ENCODE measurements at places on chromosomes 1 and 21.
A peak's percentile ranks its signal among the peaks of the same experiment; 100 is the strongest.

- DNase-seq, result no peak
Observed at GRCh38 chr1:218412171-218412570, 67.0 kb downstream of the TGFB2 start.

DNA sequence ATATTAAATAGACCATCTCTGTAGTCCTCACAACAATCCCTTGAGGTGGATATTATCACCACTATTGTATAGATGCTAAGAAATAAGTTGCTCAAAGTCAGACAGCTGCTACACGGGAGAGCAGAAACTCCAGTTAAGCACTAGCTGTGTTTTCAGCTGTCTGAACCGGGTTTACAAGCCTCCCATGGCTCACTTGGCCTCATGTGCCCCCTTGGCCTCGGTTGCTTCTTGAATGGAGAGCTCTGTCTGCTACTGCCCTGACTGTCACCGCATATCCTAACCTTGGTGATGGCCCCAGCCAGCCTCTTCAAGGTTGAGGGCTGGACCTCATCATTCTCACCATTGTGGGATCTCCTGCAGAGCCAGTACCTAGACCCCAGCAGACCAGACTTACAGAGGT, 123.4 kb downstream of the AK5 start:
- DNase-seq, result no peak

DNA sequence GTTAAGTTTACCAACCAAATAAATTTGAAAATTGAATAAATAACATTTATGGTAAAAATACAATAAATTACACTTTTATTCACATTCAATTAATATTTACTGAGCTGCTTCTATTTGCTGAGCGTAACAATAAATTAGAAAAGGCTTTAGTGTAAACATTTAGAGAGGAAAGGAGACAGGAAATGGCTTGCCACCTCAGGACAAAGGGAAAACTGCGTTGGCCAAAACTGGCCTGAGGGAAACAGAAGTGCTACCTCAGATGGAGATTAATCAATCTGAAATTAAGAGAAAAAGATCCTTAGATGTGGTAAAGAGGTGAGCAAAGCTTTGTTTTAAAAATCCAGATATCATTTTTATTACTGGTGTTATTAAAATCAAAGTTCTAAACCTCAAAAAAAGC, 128.0 kb downstream of the SLC44A5 start:
- DNase-seq, result no peak

GRCh38 chr21:24890021-24890420, 717.3 kb downstream of the MRPL39 start:
- DNase-seq, result no peak

DNA sequence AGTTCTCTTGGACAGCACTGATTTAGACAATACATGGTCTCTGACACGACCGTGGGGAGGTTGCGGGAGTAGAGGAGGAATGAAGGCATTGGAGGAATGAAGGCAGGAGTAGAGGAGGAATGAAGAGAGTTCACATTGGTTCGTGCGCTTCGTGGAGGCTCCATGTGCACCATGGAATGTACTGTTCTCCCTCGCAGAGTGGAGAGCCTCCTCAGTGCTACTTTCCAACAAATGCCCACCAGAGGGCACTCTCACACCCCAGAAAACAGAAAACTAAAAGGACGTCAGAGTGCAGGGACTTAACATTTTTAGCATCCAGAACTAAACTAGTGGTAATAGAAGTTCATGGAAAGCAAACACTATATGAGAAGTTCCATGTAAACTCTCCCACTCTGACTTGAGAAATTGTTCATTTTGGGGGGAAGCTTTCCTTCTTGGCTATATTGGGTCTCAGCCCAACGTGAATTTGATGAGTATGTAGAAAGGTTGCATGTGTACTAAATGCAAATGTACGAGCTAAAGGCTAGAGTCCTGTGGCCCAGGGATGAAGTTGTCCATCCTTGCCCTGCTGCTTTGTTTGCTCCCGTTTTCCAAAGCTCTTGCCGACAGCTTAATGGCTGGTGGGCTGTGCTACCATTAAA, 211.6 kb downstream of the LMX1A start:
- DNase-seq, result no peak

GRCh38 chr1:145960468-145961108, 2.8 kb upstream of the LIX1L start:
- DNase-seq, result peak; percentile 91

DNA sequence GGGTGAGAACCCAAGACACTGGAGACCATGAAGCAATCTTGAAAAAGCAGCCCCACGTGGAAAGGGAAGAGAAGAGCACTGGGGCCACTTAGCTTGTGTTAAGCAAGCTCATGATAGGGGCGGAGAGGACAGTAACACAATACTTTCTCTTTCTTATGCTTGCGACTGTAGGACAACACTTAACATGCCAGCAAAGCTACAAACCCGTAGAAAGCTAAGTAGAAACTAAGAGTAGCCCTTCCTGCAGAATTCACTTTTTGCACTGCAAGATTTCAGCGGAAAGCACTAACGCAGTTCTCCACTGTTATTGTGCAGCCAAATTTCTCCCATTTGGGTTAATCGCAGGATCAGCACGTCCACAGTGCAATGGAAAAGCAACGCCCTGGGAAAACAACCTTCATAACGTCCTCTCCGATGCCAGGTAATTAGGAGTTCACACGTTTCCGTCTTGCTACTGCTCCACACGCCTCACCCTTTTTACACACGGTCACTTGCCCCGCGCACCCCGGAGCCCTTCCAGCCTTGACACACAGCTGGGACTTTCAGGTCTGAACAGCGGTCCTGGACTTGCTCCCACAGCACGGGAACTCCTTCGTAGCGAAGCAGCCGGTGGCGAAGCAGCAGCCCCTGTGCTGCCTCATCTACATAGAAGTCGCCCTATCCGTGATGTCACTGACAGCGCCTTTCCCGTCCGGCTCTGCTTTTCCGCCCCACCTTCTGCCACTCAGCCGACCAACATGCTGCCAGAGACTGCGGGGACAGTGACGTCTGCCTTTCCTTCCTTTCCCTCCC, 148.6 kb downstream of the PPIAL4G start:
- peak; percentile 85 for DNase-seq

GRCh38 chr1:44355582-44356305, 687 bp upstream of the ERI3 start:
- no peak for DNase-seq

GRCh38 chr1:193036337-193037047, 22.7 kb downstream of the UCHL5 start:
- no peak for DNase-seq

DNA sequence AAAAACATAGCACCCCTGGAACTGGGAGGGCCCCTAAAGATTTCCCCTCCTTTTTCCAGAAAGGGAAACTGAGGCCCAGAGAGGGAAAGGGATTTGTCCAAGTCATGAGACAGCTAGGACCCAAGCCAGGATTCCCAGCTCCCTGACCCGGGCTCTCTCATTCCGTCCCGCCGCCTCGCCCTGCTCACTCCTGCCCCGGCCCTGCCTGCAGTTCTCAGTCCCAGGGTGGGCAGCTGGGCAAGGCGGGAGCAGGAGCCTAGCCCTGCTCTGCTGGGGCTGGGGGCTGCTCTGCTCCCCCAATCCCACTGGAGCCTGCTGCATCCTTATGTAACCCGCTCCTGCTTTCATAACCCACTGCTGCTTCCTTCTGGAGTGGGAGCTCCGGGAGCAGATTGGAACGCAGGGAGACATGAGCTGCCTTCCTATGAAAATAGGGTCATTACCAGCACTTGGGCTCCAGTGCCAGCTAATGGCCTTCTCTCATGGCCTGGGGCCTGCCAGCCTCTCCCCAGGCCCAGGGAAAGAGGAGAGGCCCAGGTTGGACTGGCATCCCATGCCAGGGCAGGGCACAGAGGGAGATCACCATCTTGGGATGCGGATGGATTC, 84.5 kb downstream of the CAMK2N1 start:
- DNase-seq, result peak; percentile 71

DNA sequence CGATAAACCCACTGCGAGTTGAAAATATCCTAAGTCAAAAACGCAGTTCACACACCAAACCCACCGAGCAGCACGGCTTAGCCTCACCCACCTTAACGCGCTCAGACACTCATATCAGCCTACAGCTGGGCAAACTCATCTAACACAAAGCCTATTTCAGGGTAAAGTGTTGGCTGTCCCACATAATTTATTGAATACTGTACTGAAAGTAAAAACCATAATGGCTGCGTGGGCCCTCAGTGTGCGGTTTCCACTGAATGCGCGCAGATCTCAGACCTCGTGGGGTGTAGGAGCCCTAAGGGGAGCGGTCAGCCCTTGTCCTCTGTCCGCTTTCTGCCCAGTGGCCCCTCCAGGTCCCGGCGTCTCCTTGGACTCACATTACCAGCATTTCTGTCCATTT, 157.6 kb upstream of the ARHGEF16 start:
- no peak for DNase-seq

DNA sequence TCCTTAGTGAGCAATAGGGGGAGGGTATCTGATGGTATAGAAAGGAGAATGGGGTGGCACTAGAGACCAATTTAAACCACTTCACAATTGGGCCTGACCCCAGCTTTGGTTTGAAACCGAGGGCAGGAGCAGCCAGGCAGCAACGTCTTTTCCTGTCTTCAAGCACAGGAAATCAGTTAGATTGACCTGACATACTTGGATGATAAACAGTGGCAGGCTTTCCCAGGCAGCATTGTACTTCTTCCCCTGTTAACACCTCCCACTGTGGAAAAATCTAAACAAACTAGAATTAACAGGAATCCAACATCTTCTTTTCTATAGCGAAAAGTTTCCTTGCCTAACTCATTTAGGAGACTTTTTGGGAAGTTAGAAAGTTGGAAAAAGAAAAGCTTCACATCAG, 40.6 kb downstream of the SELL start:
- no peak for DNase-seq

GRCh38 chr1:67710417-67710816, 25.4 kb downstream of the GADD45A start:
- no peak for DNase-seq

- DNase-seq, result peak; percentile 79
Observed at GRCh38 chr21:14864211-14865021, 200.4 kb downstream of the NRIP1 start.

GRCh38 chr1:113929750-113930498, 800 bp downstream of the HIPK1 start:
- DNase-seq, result peak; percentile 84

- DNase-seq, result no peak
Observed at GRCh38 chr1:180188684-180189175, 34.1 kb downstream of the QSOX1 start.

All from suprapubic skin (tissue), 4 donors.